Stimulated activated memory B cell treated with anti-CD40 and anti-IgM and Interleukin-4, amounts not matched to agents 10 μg/mL and 1 μg/mL and 100 μg/mL, for 72 hours (primary cell): ENCODE measurements at places on chromosomes 3 and 15.
A peak's percentile ranks its signal among the peaks of the same experiment; 100 is the strongest.

GRCh38 chr15:57477736-57478522, 101.6 kb downstream of the CGNL1 start:
- no peak for ATAC-seq

DNA sequence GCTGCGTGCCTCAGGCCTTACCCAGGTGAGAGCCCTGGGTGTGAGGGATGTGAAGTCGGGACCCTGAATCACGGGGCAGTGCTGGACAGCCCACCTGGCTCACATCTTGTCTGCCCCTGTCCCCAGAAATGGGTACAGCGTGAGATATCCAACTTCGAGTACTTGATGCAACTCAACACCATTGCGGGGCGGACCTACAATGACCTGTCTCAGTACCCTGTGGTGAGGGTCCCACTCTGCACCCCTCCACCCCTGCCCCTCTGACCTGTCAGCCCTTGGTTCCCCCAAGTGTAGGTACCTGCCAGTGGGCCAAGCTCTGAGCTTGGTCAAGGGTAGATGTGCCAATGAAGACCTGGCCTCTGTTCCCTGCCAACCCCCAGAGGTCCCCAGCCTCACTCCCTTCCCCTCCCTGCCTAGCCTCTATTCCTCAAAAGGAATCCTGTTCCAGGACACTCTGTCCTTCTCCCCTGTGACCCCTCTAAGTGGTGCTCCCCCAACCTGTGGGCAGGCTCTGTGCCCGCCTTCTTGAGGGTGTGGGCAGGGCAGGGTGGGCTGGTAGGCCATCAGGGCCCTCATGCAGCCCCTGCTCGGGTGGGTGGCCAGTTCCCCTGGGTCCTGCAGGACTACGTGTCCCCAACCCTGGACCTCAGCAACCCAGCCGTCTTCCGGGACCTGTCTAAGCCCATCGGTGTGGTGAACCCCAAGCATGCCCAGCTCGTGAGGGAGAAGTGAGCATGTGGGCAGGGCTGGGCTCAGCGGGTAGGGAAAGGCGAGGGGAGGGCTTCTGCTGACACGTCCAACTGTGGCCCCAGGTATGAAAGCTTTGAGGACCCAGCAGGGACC, 25.1 kb downstream of the NBEAL2 start:
- no peak for ATAC-seq

- no peak for ATAC-seq
Measured at GRCh38 chr15:65323071-65323511, 18.6 kb downstream of the RNU5B-1 start.

DNA sequence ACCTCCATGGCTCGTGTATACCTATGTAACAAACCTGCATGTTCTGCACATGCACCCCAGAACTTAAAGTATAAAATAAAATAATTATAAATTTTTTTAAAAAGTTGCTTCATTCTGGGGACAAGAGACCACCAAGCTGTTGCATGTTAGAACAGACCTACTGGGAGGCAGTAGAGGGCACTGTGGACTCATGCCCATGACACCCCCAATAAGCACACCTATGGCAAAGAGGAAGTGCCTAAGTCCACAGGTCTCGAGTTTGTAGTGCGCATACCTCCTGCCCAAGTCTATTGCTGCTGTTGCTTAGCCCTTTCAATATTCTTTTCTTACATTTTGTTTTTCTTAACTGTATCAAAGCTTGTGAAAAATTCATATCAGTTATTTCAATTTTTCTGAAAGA, 267.9 kb upstream of the THBS1 start:
- ATAC-seq: peak; percentile 54

- ATAC-seq: no peak
Measured at GRCh38 chr3:53159156-53160060, 1.6 kb upstream of the PRKCD start.

DNA sequence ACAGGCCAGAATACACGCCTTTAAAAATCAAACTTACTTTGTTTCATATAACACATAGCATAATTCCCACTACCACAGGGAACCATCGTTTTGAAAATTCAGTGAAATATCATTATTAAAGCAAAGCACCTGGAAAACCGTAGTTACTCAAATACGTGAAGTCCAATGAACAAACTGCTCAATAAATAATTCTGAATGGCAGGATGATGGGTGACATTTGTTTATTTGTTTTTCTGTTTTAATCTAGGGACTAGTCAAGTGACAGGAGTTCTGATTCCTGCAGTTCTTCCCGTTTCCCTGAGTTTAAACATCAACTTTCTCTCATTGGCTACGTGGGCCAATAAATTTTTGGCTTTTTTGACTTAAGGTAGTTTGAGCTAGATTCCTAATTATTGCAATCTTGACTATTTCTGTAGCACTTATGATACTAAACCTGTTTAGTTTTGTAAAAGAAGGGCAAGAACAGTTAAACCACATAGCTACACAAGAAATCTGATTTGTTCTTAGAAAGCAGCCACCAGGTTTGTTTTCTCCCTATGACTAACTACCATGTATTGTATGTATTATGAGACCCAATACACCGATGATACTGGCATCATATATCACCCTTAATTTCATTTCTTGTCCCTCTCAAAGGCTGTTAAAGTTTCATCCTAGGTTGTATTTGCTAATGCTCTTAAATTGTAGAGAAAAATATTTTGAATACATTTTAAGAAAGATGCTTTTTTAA, 411.2 kb downstream of the SHQ1 start:
- ATAC-seq: no peak
